Myometrial cell (primary cell): ENCODE measurements at places on chromosomes 3 and 15. TPM values are rescaled to one million over a fixed set of nuclear protein-coding genes. Genes with fewer than 3 reads are reported as not detected.

Gene ESYT3
- total RNA-seq: under 0.01 and 0.58 TPM in 2 replicates

Gene RASGRP1
- 1.2 and 4.1 TPM in 2 replicates for total RNA-seq

Gene HYAL3
- total RNA-seq: 3.7 and 10.7 TPM in 2 replicates

Gene SNRPN
- 66.3 and 74.4 TPM in 2 replicates for total RNA-seq

Gene GOLGA8R
- total RNA-seq: 0.18 and 1.2 TPM in 2 replicates

Gene RHOV
- total RNA-seq: not detected in 2 replicates
